ENCODE measurements at places on chromosomes 7 and 10.
A peak's percentile ranks its signal among the peaks of the same experiment; 100 is the strongest.

GRCh38 chr10:110860576-110861241, 11.0 kb upstream of the PDCD4 start:
- peak; percentile 61 for DNase-seq

- no peak for DNase-seq
Measured at GRCh38 chr10:50648089-50648934, 24.6 kb upstream of the SGMS1 start.

GRCh38 chr7:1385809-1386622, 73.3 kb downstream of the MICALL2 start:
- DNase-seq = no peak

GRCh38 chr7:90469554-90469953, at the start of gene PTTG1IP2:
Gene PTTG1IP2 (plus strand): TSS chr7:90469639. CDS start chr7:90469787, 148 bp downstream.
- DNase-seq = no peak

- DNase-seq = peak; percentile 98
Measured at GRCh38 chr10:122957474-122957873, 3.4 kb upstream of the C10orf88 start.

DNA sequence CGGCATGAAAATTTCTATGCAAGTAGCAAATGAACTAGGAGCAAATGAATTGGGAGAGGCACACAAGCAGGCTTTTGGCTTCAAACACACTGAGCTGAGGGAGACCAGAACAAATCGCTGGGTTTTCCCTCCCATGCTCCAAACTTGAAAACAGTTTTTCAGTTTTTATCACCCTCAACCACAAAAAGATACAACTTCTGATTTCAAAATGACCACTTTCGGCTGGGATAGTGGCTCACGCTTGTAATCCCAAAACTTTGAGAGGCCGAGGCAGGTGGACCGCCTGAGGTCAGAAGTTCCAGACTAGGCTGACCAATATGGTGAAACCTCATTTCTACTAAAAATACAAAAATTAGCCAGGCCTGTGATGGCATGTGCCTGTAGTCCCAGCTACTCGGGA, 9.0 kb upstream of the CHUK start:
- no peak for DNase-seq

DNA sequence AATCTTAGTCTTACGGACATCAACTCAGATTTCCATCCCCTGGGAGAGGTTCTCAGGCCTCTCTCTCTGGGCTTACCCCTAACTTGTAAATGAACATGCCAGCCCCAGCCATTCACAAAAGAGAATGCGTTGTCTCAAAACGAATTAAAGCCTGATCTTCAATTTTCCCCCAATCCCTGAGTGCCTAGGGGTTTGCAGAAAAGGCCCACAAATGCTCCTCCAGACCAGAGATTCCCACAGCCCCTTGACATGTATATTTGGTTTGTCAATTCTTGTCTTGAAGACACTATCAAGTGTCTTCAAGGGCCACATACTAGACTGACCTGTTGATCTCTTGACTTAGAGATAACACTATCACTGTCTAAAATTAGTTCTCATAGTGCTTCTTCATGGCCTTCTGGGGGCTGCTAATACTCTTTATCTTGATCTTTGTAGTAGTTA, 11.9 kb upstream of the HOXA13 start:
- DNase-seq = no peak

GRCh38 chr10:23585186-23585585, 146.3 kb downstream of the OTUD1 start:
- no peak for DNase-seq

GRCh38 chr10:92688927-92689662, 660 bp upstream of the HHEX start:
- DNase-seq = no peak

DNA sequence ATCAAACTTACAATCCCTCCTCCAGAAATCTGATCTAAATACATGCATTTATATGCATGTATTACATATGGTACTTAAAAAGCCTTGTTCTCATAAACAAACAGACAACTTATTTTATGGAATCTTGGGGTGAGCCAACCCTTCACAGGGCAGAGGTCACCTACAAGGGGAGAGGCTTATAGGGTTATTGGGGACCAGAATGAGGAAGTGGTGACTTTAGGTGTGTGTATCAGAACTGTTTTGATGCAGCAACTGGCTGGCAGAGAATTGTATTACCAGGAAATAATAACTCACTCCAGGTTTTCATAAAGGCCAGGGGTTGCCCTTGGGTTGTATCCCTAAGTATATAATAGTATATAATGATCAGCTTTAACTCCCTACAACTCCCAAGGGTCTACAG, 91.1 kb downstream of the SVIL start:
- DNase-seq = no peak

- no peak for DNase-seq
Measured at GRCh38 chr10:117136391-117136975, 1.6 kb downstream of the VAX1 start.

- DNase-seq = no peak
Measured at GRCh38 chr7:107450970-107451369, 18.9 kb upstream of the GPR22 start.

DNA sequence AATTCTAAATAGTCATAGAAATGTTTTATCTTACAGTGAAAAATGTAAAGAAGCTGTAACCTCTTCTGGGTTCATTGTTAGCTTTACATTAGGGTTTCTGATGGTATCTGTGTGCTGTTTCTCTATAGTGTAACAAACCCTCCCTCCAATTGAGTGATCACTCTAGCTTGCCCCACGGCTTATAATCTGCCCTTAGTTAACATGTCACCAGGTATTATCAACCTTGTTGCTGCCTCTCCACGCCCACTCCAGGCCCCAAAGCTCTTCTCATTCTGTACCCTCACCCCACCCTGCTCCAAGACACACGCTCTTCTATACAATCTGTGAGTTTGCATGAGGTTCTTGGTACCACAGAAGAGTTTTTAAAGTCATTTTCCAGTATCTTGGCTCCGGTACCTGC, 139.4 kb downstream of the ARID5B start:
- DNase-seq = no peak

- DNase-seq = no peak
Measured at GRCh38 chr10:13712476-13712836, 125.7 kb downstream of the PRPF18 start.

- DNase-seq = no peak
Measured at GRCh38 chr7:25831062-25831691, 320.8 kb upstream of the NFE2L3 start.

DNA sequence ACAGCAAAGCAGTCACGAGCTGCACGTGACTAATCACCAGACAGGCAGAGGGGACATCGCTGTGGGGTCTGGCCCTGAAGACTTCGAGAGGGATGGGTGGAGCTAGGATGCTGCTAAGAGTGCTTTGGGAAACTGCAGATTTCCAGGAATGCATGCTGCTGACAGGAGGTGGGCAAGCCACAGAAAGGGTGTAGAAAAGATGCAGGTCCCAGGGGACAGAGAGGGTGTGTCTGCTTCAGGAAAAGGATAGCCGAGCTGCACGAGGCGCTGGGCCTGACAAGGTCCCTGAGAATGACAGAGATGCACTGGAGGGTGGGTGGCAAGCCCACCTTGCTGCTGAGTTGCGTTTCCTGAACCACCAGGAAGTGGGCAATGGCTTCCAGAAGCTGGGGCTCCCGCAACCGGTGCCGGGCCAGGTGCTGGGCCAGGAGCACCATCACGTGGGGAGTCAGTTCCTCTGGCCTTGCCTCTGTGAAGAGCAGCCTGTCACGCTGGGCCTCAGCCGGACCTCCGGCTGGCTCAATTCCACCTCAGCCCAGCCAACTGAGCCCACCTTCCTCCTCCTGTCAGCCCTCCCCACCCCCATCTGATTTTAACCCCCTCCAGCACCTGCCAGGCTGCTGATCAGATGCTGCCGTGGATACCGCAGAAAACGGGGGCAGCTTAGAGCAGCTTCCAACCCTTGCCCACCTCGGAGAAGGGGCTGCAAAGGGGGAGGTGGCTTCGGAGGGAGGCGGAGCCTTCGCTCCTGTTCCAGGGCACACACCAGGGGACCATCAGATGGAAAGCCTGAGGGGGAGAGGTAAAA, 2.2 kb downstream of the FASTK start:
- no peak for DNase-seq

- no peak for DNase-seq
Measured at GRCh38 chr10:129779126-129780111, 184.7 kb downstream of the EBF3 start.

DNA sequence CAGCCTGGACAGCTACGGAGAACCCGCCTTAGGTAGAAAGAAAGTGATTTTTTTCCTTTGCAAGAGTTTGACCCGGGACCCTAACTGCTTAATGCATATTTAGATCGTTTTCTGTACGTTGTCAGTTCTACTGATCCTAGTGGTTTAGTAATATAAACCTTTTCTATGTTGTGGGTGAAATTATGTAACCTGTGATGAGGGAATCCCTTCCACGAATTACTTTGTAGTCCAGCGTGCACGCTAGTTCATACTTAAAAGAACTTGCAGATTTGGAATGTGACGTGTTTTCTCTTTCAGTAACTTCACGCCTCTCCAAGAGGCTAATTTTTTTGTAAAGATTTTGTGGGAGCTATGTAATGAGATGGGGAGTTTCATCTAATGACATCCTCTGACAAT, 705 bp downstream of the SLF2 start:
- DNase-seq = no peak

DNA sequence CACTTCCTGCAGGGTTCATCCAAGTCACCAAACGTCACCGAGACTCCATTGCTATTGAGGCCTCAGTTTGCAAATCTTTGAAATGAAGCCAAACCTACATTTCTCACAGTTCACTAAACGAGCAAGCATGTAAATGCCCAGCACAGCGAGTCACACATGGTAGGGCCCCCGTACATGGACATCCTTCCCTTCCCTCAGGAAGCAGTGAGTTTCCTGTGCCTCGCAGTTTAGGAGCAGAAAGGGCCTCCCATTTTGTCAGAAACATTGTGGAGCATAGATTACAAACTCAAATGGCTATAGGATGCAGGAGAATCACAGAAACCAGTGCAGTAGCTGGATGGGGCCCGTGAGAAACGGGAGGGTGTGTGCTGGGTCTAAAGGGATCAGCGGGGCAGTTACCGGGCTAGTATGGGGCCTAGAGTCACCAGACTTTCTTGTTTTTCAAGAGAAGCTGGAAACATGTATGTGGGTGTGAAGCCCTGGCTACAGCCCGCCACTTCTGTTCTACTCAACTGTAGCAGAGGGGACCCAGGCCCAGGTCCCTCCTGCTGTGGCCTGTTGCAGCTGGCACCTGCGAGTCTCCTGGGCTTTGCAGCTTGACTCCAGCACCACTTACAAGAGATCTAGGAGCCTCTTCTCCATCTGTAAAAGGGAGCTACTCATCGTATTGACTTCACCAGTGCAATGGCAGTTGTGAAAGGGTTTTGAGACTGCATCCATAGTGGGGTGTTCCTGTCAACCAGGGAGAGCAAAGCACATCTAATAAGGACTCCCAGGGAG, 14.2 kb upstream of the SLC18A3 start:
- DNase-seq = no peak

GRCh38 chr7:157000741-157001653, 9.5 kb downstream of the MNX1 start:
- no peak for DNase-seq

GRCh38 chr7:26151953-26152781, at the start of gene NFE2L3:
Gene NFE2L3 (plus strand): TSS chr7:26152198. CDS start chr7:26152499, 301 bp downstream.
- DNase-seq = peak; percentile 37

DNA sequence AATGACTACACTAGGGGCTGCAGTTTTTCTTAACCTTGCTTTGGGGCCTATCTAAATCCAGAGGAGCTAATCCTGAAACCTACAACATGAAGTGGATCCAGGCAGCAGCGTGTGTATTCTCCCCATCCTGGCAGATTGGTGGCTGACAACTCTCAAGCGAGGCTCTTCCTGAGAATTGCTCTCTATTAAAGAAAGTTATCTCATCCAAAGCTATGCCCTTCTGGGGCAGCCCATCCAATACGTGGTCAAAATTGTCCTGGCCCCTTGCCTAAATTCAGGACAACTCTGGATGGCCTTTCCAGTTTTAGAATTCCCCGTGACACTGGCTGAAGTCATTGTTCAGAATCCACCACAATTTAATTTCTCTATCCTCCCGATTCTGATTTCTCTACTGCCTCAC, 66.1 kb downstream of the IQUB start:
- no peak for DNase-seq

DNA sequence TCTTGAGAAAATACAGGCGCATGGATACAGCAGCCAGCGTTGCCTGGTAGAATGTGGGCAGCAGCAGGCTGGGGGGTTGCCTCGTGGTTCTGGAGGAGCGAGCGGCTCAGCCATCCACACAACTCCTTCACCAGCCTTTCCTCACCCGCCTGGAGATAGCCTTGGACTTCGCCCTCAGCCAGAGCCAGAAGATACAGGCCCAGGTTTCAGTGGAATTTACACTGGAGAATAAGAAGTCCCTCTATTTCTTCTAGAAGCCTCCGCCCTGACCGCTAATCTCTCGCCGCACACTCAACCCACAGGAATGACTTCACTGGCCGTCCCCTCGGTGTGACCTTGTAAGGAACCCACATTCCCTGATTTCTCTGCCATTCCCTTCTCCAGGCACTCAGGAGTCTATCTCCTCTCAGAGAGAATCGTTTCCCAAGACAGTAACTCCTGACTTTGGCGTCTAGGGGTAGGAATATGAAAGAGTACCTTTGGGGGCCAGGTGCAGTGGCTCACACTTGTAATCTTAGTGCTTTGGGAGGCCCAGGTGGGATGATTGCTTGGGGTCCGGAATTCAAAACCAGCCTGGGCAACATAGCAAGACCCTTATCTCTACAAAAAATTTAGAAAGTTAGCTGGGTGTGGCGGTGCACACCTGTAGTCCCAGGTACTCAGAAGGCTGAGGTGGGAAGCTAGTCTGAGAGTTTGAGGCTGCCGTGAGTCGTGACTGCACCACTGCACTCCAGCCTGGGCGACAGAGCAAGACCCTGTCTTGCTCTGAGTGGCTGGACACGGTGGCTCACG, 52.0 kb upstream of the ECHDC3 start:
- no peak for DNase-seq

DNA sequence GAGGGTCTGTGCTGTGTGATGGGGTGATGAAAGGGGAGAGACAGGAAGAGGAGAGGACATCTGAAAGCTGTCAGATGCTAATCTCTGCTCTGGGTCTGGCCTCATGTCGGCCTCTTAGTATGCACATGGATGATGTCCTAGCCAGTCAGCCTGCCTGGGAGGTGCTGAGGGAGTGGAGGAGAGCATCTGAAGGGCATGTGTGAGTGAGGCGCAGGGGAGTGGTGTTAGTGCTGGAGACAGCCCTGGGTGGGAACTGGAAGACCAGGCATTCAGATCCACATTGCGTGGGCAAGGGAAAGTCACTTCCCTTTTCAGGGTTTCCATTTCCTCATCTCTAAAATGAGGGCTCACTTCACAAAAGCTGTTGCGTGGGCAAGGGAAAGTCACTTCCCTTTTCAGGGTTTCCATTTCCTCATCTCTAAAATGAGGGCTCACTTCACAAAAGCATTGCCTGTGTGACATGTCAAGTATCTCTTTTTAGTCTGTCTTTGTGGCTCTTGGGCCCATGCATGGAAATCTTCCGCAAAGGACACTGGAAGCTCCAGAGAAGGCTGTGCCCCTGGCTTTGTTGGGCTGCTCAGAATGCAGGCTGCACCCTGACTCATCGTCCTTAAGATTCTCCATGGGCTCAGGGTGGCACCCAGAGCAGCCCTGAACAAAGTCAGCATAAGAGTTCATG, 10.0 kb downstream of the SFTPD start:
- no peak for DNase-seq
